ENCODE measurements at places on chromosomes 2 and 18. TPM values are rescaled to one million over a fixed set of nuclear protein-coding genes. Genes with fewer than 3 reads are reported as not detected.
A peak's percentile ranks its signal among the peaks of the same experiment; 100 is the strongest.

DNA sequence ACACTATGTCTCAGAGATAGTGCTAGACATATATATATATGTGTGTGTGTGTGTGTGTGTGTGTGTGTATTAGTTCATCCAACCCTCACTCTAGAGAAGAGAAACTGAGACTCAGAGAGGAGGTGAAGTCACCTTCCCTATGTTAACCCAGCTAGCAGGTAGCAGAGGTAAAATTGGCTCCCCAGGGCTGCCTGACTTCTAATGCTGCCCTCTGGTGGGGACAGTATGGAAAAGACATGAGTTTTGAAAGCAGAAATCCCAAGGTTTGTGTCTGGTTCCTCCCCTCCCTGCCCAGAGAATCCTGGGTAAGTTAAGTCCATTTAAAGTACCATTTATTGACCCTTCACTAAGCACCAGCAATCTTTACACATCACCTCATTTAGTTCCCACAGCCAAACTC lies 137.7 kb downstream of the THNSL2 start:
- no peak overlapping the region for H3K27ac ChIP-seq
- no peaks in the 10 kb centered on the region for H3K4me1 ChIP-seq
- no peak overlapping the region for H3K4me3 ChIP-seq
- peaks cover 15% of the 10 kb centered on the region for H3K27me3 ChIP-seq
- DNase-seq, result no peak

GRCh38 chr2:212114489-212114888 lies 424.1 kb downstream of the ERBB4 start:
- no peaks in the 10 kb centered on the region for H3K4me1 ChIP-seq
- no peaks in the 10 kb centered on the region for H3K27me3 ChIP-seq
- DNase-seq, result no peak
- no peak overlapping the region for H3K27ac ChIP-seq
- no peak overlapping the region for H3K4me3 ChIP-seq

Gene CD8B2
- not detected for total RNA-seq

DNA sequence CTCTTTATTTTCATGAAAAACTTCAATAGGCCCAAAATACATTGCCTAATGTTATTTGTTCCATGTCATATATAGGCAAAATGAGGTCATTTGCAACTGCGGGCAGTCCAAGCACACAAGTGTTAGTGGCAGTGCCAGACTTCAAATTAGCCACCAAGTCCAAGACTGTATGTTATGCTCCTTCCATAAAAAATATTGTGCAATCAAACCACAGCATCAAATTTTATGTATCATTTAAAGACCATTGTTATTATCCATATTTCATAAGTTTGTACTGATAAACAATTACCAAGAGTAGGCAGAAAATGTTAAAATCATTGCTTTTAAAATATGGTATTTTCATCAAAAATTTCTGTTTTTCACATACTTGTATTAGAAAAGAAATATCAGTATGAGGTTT lies 54.1 kb downstream of the XIRP2 start:
- no peak for DNase-seq
- no peaks in the 10 kb centered on the region for H3K27me3 ChIP-seq
- H3K36me3 ChIP-seq, result no peaks in the 10 kb centered on the region
- no peaks in the 10 kb centered on the region for H3K4me1 ChIP-seq
- no peak overlapping the region for H3K4me3 ChIP-seq

Gene LOXHD1
- not detected for total RNA-seq

GRCh38 chr2:44360749-44361329 lies 455 bp downstream of the PREPL start:
- H3K27ac ChIP-seq, result peak overlapping the region; percentile 100
- H3K4me1 ChIP-seq, result peaks cover 35% of the 10 kb centered on the region
- H3K36me3 ChIP-seq, result peaks cover 16% of the 10 kb centered on the region
- no peak for DNase-seq
- peak overlapping the region; percentile 93 for H3K4me3 ChIP-seq

Gene RBM44
- 0.69 TPM for total RNA-seq

DNA sequence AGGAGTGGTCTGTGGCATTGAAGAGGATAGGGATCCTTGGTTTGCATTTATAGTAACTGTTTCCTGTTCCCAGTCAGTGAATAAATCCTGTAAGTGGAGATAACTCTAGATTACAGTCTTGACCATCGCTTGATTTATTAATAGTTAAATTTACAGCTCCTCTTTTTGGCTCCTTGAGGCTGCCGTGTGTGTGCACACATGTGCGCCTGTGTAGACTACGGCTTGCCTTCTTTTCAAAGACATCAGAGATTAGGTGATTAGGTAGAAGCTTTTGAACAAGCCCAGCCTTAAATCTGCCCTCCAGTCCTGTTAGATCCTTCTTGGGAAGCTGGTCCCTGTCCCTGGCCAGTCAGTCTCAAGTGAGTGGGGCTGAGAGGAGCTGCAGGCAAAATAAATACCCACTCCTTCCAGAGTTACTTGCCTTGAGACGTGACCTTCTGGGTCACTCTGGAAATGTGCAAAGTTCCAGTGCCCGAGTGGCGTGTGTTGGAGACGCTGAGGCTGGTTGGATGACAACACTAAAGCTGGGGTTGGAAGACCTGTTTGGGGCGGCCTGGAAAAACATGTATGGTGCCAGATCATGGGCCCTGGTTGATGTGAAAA lies 32.0 kb downstream of the TCF7L1 start:
- H3K4me3 ChIP-seq, result no peak overlapping the region
- peaks cover 9% of the 10 kb centered on the region for H3K27me3 ChIP-seq
- no peaks in the 10 kb centered on the region for H3K4me1 ChIP-seq
- DNase-seq, result no peak

Gene HRH4
- total RNA-seq, result not detected

GRCh38 chr2:169911119-169911518 lies 83.9 kb downstream of the UBR3 start:
- H3K4me3 ChIP-seq, result no peak overlapping the region
- no peak for DNase-seq
- peaks cover 62% of the 10 kb centered on the region for H3K36me3 ChIP-seq
- H3K27me3 ChIP-seq, result no peaks in the 10 kb centered on the region

DNA sequence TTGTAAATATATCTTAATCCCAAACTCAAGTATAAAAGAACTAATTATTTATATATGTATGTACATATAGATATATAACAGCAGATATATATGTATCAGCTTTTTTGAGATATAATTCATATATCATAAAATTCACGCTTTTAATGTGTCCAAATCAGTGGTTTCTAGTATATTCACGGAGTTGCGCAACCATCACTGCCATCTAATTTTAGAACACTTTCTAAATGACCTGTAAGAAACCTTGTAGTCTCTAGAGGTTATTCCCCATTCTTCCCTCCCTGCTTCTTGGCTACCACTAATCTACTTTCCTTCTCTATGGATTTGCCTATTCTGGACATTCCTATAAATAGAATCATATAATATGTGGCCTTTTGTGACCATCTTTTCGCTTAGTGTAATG lies 163.5 kb upstream of the TCF4 start:
- H3K27ac ChIP-seq, result no peak overlapping the region
- DNase-seq, result no peak
- H3K36me3 ChIP-seq, result no peaks in the 10 kb centered on the region
- no peaks in the 10 kb centered on the region for H3K4me1 ChIP-seq

DNA sequence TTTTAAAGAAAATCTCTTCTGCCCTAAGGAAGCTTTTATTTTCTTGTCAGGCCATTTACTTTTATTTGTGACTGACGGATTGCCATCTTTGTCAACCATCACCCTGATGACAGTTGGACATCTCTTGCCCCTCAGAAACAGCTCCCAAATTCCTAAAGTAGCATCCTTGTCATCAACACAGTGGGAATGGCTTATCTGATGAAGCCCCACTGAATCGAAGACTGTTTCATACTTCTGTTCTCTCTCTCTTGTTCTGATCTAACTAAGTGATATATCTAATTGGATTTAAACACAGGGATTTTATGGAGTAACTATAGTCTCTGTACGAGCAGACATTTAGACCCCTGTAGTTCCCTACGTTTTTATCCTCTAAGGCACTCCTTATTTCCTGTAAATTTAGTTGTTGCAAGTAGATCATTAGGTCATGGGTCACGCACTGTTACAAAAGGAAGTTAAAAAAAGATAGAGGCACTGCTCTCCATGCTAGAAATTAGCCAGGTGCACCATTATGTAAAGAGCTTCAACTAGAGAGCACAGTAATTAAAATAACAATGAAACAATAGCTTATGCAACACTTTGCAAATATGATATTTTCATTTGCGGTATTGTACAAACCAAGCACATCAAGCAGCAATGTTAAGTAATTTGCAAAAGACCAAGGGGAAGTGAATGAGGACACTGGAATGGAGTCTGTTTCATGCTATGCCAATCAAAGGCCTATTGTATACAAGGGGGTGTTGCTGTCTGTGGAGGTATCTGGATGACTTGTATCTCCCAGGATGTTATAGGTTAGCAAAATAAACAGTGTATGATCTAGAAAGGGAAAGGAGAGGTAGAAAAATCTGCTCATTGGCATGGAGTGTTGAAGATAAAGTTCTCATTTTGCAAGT lies 284.7 kb downstream of the LRRTM1 start:
- DNase-seq, result no peak
- H3K36me3 ChIP-seq, result no peaks in the 10 kb centered on the region
- H3K27me3 ChIP-seq, result no peaks in the 10 kb centered on the region
- no peak overlapping the region for H3K4me3 ChIP-seq

DNA sequence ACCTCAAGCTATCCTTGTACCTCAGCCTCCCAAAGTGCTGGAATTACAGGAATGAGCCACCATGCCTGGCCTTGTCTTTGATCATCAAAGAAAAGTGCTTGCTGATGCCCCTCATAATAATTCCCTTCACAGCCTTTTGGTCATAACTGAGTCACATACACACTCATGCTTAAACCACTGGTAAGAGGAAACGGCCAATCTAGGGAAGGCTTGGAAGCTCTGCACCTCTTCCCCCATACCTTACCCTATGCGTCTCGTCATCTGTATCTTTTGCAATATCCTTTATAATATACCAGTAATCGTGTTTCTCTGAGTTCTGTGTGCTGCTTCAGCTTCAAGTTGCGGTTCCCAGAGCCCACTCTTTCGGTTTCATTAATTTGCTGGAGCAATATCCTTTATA lies 4.8 kb upstream of the RNF138 start:
- no peak overlapping the region for H3K4me3 ChIP-seq
- no peaks in the 10 kb centered on the region for H3K27me3 ChIP-seq
- peaks cover 23% of the 10 kb centered on the region for H3K4me1 ChIP-seq
- H3K27ac ChIP-seq, result no peak overlapping the region

DNA sequence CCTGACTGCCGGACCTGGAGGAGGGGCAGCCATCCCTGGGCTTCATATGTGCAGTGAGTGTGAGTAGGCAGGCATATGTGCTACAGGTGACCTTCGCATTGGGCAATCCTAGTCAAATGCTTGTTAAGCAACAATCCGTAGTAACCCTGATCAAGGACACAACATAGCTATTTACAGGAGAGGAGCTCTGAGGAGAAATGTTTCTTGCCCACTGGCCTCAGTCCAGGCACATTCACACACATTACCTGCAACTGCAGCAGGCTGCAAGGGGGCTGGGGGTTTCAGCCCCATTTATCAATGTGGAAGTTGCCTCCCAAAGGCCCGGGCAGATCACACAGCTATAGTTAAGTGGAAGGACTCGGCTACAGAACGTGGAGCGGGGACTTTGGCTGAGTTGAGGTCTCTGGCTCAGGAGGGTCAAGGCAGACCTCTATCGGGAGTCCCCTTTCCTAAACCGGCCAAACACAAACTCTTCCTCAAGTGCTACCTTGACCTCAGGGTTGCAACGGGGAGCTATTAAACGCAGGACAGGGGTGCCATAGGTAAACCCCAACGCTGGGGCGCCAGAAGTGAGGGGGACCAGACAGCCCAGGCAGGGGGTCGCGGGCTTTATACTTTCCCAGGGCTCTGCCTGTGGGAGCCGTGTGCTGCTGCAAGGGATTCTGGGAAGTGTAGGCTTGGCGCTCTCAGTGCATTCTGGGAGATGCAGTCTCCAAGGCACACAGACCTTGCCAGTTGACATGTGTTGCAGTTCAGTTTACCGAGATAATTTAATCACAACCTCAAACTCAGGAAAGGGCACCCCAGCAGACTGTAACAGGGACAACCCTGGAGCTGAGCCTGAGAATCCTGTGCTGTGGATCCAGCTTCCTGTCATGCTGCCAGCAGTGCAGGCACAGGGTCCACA lies 9.4 kb downstream of the KHK start:
- peak overlapping the region; percentile 81 for H3K4me3 ChIP-seq
- no peak overlapping the region for H3K27ac ChIP-seq
- H3K36me3 ChIP-seq, result no peaks in the 10 kb centered on the region
- H3K27me3 ChIP-seq, result no peaks in the 10 kb centered on the region

Gene QPCT
- total RNA-seq, result 1.9 TPM

Gene LIPG
- total RNA-seq, result 0.29 TPM

Gene ZSCAN30
- 21.2 TPM for total RNA-seq

Gene DOK6
- not detected for total RNA-seq

Gene SAG
- 0.04 TPM for total RNA-seq

DNA sequence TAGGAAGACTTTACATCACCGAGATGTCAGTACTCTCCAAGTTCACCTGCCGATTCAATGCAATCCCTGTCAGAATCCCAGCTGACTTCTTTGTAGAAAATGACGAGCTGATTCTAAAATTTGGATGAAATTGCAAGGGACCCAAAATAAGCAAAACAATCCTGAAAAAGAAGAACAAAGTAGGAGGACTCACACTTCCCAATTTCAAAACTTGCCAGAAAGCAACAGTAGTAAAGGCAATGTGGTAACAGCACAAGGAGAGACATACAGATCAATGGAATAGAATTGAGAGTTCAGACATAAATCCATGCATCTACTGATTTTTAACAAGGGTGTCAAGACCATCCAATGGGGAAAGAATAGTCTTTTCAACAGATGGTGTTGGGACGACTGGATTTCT lies 52.2 kb downstream of the SMAD7 start:
- no peaks in the 10 kb centered on the region for H3K36me3 ChIP-seq
- peaks cover 17% of the 10 kb centered on the region for H3K4me1 ChIP-seq
- no peak overlapping the region for H3K27ac ChIP-seq
- DNase-seq, result no peak
- H3K27me3 ChIP-seq, result no peaks in the 10 kb centered on the region

GRCh38 chr2:45797451-45798230 lies 146.2 kb downstream of the PRKCE start:
- no peak overlapping the region for H3K4me3 ChIP-seq
- no peak for DNase-seq
- H3K4me1 ChIP-seq, result peaks cover 30% of the 10 kb centered on the region
- H3K27me3 ChIP-seq, result no peaks in the 10 kb centered on the region

Gene ARHGEF4
- total RNA-seq, result 0.29 TPM

DNA sequence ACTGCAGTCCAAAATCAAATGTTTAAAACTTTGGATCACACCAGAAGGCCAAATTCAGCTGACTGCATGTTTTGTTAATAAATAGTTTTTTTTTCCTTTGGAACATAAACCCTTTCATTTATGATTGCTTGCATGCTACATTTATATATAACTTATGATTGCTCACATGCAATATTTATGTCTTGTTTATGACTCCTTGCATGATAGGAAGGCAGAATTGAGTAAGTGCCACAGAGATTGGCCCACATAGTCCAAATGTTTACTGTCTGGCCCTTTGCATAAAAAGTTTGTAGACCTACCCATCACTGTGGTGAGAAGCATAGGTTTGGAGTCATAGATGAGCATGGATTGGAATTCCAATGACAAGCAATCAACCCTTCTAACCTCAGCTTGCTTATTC lies 30.8 kb downstream of the WDFY1 start:
- H3K27me3 ChIP-seq, result no peaks in the 10 kb centered on the region
- no peak overlapping the region for H3K27ac ChIP-seq
- no peak for DNase-seq
- H3K36me3 ChIP-seq, result peaks cover 69% of the 10 kb centered on the region
- H3K4me3 ChIP-seq, result no peak overlapping the region
- peaks cover 26% of the 10 kb centered on the region for H3K4me1 ChIP-seq

GRCh38 chr2:233087713-233088112 lies 27.6 kb downstream of the INPP5D start:
- H3K27me3 ChIP-seq, result no peaks in the 10 kb centered on the region
- H3K4me1 ChIP-seq, result peaks cover 97% of the 10 kb centered on the region
- H3K4me3 ChIP-seq, result peak overlapping the region; percentile 5
- H3K36me3 ChIP-seq, result peaks cover 77% of the 10 kb centered on the region
- peak overlapping the region; percentile 81 for H3K27ac ChIP-seq
- no peak for DNase-seq
